BE2C (cell line): ENCODE measurements at places on chromosomes 1 and 21.

GRCh38 chr1:31497601-31498000, 78.7 kb upstream of the TINAGL1 start:
- no peak for DNase-seq

GRCh38 chr1:56526571-56527174, 52.7 kb downstream of the PLPP3 start:
- peak; percentile 7 for DNase-seq

- no peak for DNase-seq
These were observed 5.9 kb downstream of the MTFR1L start for GRCh38 chr1:25825605-25826004.

- no peak for DNase-seq
These were observed 42.0 kb upstream of the FOXO6 start for GRCh38 chr1:41319106-41319755.

DNA sequence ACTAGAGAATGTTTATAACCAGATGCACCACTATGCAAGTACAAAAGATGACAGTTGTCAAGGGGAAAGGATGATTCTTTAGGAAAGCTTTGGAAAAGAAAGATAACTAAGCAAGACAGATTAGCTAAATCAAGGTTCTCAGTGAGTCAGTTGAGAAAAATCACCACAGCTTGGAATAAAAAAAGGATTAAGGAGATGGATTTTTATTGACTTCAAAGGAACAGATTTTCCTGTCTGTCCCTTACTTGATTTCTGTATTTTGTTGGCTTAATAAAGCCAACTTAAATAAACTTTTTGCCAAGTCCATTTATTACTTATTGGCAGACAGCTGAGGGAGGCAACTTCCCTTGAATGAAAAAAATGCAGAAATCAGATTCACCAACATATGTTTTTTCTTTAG, 93.9 kb downstream of the NR5A2 start:
- DNase-seq: no peak

DNA sequence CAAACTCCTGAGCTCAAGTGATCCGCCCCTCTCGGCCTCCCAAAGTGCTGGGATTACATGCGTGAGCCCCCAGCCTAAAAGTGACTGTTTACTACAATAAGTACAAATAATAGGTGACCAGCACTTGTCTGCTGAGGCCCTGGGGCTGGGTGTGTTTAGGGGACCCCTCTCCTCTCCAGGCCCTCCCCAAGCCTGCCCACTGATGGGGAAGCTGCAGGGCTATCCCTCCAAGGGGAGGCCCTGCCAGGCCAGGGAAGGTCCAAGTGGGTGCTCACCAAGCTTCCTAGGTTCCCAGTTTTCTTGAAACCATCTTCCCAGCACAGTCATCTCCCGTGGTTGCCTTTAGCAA, 60.7 kb downstream of the H3-3A start:
- DNase-seq: no peak

GRCh38 chr1:56788102-56788501, 31.1 kb downstream of the FYB2 start:
- no peak for DNase-seq

DNA sequence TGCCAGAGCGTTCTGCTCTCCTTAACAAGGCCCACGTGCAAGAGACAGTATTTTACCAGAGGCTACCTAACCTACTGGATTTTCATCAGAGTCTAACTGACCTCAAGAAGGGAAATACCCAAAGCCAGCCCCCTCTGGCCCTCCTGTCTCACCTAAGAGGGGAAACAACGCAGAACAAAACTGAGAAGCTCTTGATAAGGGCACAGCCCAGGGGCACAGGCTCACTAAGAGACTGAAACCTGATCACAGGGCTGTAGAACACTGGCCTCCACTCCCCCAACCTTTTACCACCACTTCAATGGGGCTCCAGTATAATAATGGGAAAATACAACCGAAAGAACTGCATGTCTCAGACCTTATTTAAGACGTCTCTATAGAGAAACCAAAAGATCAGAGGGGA, 449.5 kb upstream of the CAMK1G start:
- DNase-seq: no peak

- DNase-seq: peak; percentile 74
These were observed 67.3 kb upstream of the CNTN2 start for GRCh38 chr1:204975568-204976235.

GRCh38 chr1:193703121-193703520, 516.7 kb upstream of the B3GALT2 start:
- no peak for DNase-seq

- no peak for DNase-seq
These were observed 62.3 kb downstream of the ZNF644 start for GRCh38 chr1:90959352-90960206.

DNA sequence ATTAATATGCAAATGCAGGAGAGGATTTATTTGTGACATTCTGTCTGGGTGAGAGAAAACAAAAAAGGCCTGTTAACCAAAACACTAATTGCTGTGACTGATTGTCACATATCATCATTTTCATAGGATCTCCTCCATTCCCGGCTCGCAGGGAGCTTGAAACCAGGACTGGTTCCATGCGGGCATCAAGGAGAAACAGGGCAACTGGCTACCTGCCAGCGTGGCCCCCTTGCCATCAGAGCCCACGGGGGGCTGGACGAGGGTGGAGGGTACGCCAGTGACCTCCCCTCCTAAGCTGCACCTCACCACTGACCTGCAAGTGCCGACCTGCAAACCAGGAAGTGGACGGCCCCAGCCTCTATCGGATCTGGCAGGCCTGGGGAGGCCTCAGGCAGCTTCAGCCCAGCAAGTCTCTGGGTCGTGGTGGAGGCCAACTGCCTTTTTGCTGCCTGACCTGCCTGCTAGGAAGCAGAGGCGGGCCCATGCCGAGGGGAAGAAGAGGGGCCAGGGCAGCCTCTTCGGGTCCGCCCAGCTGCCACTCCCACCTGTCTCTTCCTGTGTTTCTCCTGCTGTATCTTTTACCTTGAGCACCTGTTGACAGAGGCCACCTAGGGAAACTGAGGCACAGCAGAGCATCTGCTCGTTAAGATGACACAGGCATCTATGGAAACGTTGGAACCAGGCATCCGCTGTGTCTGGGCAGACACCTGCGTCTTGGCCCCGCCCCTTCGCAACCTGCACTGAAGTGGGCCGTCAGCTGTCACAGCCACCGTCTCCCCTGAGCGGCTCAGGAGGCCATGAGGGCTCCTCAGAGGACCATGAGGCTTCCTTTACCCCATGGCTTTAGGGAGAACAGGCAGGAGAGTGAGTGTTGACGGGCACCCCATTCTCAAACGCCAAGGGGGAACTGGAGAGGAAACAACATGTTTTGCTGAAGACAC, 74.8 kb downstream of the CASZ1 start:
- no peak for DNase-seq

DNA sequence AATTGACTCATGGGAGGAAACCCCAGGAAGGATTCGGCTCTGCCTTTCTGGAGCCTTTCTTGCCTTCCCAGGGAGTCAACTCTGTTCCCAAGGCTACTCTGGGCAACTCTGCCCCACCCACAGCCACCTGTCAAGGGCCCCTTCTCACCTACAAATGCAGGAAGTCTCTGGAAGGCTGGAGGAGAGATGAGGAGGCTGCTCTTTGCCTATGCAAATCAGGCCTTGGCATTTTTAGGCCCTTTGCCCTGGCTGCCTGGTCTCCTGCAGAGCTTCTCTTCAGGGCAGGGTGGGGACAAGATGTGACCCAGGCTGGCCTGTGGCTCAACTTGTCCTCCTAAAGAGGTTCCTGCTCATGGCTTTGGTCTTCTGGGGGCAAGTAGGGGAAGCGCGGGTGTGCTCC, 5.4 kb downstream of the SLC6A9 start:
- no peak for DNase-seq

DNA sequence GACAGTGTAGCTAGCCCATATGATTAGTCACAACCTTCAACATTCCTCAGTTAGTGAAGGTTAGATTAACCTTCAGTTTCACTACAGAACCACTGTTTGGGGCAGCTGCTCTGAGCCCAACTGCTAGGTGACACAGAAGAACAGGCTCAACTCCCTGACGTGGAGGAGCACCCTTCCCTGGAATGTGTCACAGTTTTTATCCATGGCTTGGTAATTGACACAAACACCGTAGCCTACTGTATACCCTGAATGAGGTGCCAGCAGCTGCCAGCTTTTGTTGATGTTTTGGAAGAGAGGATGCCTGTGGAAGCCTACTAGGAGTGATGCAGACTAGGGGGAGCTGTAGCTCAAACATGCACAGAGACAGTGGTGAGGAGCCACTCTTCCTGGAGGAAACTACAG, 56.6 kb upstream of the CR2 start:
- no peak for DNase-seq

DNA sequence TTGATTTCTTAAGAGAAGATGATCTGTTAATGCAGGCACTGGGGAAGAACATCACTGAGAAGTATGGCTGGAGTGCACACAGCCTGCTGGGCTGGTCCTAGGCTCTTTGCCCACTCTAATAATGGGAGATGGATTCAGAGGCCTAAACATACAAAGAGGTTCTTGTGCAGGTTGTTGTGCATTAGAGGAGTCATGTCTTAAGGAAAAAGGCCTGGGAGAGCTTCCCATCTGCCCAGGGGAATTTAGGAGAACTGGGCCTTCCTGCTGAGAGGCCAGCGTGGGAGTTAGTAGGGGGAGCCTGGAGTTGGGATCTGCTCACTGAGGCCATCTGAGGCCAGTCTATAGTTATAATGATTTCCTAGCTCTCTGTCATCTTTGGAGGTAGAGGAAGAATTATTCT, 126.7 kb downstream of the TLR5 start:
- DNase-seq: no peak

DNA sequence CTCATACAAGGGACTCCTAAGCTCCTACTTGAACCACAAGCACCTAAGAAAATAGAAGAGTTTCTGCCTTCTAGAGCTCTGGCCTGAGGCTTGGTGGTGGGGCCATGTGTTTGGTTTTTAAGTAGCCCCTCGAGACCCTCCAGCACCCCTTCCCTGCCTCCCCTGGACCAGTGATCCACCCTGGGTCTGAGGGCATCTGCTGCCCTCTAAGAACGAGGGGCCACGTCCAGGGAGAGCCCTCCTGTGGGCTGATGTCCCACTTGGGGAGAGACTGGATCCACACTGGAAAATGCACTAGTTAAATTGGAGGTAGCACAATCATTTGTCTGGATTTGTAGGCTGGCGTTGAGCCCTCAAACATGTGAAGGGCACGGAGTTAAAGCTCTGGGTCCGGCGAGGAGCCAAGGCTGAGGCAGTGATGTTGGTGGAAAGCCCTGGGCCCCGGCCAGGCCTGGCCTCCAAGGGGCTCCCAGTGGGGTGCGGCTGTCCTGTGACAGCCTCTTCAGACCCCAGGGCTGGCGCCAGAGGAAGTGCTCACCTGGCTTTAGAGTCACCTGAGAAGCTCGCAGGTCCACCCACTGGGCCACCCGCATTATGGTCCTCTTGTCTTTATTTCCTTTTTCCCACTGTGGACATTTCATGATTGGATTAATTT, 65.2 kb downstream of the SLC37A1 start:
- no peak for DNase-seq

DNA sequence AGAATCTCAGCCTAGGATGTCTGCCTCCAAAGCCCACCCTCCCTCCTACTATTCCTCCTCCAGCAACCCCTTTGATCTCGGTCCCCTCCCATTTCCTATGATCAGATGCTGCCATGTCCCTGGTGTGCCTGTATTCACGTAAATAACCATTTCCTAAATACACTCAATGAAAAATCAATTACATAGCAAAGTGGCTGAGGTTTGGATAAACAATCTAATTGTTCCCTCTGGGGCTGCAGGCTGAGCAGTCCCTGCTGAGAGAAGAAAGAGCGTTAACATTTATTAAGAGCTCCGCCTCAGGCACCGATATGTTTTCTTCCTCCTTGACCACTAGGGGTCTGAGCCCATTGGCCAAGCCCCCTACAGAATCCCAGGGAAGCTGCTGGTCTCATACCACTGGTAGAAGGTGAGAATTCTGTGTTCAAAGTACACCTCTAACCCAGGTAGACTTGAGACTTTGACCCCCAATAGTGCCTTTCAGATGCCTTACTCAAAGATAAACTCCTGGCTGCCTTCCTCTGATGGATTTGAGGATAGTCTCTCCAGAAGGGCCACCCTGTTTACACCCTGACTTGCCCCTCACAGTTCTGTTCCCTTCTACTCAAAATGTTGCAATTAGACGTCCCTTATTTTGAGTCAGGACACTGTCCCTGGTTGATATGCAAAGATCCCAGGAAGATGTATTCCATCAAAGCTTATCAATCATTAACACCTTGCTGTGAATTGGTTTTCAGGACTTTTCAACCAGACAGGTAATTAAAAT, 33.9 kb upstream of the CAMK1G start:
- DNase-seq: peak; percentile 30

- no peak for DNase-seq
These were observed 32.2 kb upstream of the HNRNPU start for GRCh38 chr1:244896550-244896949.

GRCh38 chr1:25900219-25900618, 6.0 kb downstream of the STMN1 start:
- no peak for DNase-seq

DNA sequence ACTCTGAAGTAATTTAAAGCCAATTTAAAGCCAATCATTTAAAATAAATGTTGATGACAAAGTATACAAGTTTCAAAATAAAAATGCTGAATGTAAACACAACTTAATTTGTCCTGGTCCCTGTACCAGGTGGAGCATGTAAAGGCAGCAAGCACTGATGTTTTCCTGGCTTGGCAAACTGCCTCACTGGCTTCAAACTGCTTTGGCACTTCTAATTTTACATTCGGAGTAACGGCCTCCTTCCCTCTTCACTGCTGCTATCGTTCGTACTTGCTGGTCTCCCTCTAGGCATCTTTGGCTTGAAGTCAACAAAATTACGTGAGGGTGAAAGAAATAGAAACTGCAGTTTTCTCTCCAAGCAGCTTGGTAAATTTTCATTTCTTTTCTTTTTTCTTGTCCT, 287.9 kb downstream of the LTN1 start:
- no peak for DNase-seq

DNA sequence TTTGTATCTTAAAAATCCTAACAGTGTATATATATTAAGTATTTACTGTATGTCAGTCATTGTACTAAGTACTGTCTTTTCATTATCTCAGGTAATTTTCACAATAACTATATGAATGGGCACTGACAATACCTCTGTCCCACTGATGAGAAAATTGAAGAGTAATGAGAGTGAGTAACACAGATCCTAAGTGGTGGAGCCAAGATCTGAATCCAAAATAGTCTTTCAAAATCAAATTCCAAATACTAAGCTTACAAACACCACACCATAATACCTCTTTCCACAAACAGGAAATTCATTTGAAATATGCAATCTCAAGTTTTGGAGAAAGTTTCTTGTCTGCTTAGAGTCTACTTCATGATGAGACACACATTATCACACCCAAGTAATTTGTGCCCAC, 105.9 kb upstream of the EDEM3 start:
- no peak for DNase-seq

GRCh38 chr1:242718967-242719366, 194.5 kb upstream of the PLD5 start:
- DNase-seq: no peak

GRCh38 chr1:232521660-232522059, 108.3 kb downstream of the SIPA1L2 start:
- DNase-seq: no peak

GRCh38 chr1:83787246-83787998, 211.5 kb downstream of the TTLL7 start:
- DNase-seq: no peak
